Smooth muscle cell of the pulmonary artery (primary cell): ENCODE measurements at places on chromosomes 3 and 15. TPM values are rescaled to one million over a fixed set of nuclear protein-coding genes. Genes with fewer than 3 reads are reported as not detected.

The SNTN gene
- total RNA-seq, result not detected in 2 replicates

The MCF2L2 gene
- 0.13 and 0.33 TPM in 2 replicates for total RNA-seq

The HOMER2 gene
- total RNA-seq, result 5.7 and 11.6 TPM in 2 replicates

The MUC20 gene
- 0.20 and 0.50 TPM in 2 replicates for total RNA-seq

The NKTR gene
- total RNA-seq, result 43.9 and 48.9 TPM in 2 replicates
